ENCODE measurements at places on chromosomes 6 and 20.

DNA sequence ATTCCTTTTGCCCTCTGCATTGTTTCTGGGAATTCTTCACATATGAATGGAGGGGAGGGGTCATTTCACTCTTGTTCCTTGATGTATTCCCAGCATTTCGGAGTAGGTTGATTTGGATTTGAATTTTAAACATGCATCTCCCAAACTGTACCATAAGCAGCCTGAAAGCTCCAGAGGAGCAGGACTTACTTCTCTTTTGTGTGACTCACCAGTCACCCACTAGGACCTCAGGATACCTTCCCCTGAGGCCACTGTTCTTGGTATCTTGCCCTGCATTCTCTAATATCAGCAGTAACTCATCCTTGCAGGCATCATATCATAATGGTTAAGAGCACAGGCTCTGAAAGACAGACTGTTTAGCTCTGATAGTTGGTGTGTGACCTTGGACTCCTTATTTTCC, 703 bp downstream of the MRPL2 start:
- DNase-seq, result no peak

DNA sequence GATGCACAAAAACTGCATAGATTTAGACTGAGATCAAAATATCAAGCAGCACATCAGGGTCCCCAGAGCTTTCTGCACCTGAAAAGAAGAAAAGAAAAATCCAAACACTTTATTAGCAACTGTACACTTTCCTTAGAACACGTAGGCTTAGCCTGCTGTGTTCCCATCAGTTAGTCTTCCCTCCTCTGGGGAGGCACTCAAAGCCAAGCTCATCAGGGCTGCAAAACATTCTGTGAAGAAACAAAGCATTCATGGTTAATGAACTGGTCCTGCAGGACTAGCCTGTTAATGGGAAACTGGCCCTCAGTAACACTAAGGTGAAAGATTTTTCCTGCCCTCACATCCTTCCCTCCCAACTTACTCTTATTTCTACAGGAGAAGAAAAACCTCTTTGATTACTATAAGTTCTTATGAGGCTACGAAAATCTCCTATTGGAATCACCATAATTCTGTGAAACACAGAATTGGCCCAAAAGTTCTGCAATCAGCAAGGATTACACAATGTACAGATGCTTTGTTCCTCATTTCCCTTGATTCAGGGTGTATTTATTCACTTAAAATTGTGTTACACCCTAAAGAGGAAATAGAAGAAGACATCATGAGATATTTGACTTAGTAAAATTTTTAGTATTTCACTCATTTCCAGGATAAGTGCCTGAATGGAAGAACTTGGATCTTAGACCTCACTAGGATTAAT, 901.0 kb upstream of the MAP3K7 start:
- no peak for DNase-seq

DNA sequence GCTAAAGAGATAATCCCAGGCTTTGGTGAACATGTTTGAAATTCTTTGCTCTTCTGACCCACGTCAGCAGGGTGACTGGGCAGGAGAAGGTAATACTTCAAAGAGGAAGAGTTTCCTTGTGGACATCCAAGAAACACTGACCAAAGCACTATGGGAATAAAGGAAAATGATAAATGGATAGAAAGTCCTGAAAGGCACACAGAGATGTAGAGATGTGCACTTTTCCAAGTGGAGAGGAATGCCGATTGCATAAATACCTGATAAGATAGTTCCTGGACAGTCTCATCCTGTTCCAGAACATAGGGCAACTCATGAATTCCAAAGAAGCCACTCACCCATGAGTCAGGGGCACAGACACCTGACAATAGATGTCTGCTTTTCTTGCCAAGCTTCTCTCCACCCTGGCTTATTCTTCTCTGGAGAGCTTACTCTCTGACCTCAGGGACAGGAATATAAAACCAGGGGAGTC, 191.3 kb upstream of the FOXA2 start:
- DNase-seq, result no peak

- DNase-seq, result no peak
Observed at GRCh38 chr20:61932711-61933480, 132.8 kb downstream of the TAF4 start.

DNA sequence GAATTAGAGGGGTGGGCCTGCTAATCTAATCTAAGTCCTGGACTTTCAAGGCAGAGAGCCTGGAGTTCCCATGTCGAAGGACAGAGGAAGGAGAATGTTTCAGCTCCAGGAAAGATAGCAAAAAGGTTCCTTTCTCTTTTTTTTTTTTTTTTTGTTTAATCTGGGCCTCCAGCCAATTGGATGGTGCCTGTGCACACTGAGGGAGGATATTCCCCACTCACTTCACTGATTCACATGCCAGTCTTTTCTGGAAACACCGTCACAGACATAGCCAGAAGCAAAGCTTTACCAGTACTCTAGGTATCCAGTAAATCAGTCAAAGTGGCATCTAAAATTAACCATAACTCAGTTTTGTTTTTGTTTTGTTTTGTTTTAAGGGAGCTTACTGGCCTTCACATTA, 721.1 kb downstream of the TENT5A start:
- DNase-seq, result no peak

GRCh38 chr6:105056646-105057045, 99.7 kb downstream of the LIN28B start:
- DNase-seq, result no peak

GRCh38 chr6:7006515-7007191, 101.1 kb upstream of the RREB1 start:
- DNase-seq, result no peak

DNA sequence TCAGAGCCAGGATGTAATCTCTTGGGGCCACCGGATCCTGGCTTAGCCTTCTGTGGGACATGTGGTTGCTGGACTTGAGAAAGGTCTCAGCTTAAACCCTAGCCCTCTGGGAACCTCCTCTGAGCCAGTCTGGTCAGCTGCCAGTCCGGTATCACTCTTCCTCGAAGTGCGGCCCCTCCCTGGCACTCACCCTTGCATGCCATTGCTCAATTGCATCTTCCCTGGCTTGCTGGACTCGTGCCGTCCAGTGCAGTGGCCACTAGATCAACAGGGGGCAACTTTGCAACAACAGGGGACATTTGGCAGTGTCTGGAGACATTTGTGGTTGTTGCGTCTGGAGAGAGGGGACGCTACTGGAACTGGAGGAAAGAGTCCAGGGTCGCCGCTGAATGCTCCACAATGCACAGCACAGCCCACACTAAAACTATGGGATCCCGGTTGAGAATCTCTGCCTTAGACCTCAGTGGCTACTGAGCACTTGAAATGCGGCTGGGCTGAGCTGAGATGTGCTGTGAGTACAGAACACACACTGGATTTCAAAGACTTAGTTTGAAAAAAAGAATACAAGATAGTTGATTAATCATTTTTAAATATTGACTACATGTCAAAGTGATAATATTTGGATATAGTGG, 152.1 kb downstream of the TFAP2C start:
- no peak for DNase-seq

DNA sequence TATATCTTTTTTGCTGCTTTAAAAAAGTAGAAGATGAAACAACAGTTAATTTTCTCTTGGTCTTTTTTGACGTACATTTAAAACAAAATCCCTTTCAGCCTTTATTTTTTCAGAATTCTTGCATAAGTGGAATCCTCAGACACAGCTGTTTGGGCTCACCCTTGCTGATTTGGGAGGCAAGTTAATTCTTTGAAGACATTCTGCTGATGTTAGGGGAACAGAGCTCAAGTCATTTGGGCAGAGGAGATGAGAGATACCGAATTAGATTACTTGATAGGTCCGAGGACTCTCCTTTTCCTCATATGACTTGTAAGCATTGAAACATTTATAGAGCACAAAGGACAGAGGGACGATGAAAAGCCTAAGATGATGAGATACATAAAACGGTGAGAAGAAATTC, 567.9 kb upstream of the CITED2 start:
- DNase-seq, result no peak

DNA sequence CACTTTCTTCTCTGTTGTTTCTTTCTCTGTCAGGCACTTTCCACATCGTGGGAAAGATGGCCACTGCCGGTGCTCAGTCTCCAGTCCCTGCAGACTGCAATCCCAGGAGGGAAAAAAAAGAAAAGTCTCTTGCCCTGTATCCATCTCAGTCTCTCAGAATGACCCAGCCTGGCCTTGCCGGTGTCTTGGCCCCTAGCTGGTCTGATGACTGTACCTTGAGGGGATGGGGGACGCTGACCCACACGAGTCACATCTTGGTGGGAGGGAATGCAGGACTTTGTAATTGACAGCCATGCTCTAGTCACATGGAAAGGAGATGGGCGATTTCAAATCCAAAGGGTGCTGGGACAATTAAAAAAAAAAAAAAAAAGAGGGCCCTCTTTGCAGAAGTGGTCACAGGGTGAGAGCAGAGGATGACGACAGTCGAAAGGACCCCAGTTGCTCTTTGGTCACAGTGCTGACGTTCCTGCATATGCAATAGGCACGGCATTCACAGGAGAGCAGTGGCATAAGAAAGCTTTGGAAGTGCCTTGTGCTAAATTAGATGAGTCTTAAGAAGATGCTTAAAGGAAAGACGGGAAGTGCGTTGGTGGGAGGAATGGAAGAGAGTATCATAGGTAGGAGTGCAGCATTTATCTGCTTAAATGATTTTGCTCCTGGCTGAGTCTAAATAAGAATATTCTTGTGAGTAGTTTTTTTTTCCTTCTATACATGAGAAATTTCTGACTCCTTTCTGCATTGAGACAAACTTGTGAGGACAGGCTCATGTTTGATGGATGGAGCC, 63.9 kb upstream of the AKAP12 start:
- no peak for DNase-seq

DNA sequence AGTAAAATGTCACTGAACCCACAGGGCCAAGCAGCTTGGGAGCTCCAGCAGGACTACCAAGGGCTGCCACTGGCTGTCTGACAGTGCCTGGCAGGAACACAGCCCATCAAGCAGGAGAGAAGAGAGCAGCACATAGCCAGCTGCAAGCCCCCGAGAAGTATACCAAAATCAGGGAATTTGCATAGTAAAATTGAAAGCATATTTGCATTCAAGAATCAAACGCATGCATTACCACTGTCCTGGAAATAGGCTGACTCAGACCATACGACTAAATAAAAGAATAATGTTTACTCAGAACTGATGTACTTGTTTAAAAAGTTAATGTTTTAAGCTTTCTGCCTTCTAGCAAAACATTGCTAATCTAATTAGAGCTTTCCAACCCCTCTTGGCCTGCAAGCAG, 298.1 kb downstream of the TFAP2B start:
- no peak for DNase-seq

DNA sequence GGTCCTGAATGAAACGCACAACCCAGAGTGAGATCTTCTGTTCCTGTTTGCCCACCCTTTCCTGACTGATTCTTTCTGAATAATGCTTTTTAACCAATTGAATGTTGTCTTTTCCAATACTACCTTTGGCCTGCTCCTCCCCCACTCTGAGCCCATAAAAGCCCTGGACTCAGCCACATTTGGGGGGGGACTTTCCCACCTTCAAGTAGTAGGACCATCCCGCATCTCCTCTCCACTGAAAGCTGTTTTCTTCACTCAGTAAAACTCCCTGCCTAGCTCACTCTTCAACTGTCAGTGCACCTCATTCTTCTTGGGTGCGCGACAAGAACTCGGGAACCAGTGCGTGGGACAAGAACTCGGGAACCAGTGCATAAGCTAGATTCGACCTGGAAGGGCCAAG, 77.9 kb downstream of the EPB41L2 start:
- DNase-seq, result no peak

DNA sequence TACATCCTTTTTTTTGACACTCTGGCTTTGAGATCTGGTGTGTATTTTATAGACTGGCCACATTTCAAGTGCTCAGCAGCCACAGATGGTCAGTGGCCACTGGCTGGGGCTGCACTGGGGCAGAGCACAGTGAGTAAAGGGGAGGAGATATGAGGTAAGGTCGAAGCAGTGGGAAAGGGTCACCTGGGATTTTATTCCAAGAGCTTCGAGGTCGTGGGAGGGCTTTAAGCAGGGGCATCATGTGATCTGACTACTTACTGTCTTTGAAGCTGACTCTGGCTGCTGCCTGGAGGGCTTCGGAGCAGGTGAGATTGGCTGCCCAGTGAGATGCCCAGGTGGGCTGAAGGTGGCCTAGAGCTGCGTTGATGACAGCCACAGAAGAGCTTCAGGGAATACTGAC, 6.7 kb downstream of the C20orf203 start:
- no peak for DNase-seq

GRCh38 chr6:33199687-33200218, 712 bp downstream of the RXRB start:
- no peak for DNase-seq

DNA sequence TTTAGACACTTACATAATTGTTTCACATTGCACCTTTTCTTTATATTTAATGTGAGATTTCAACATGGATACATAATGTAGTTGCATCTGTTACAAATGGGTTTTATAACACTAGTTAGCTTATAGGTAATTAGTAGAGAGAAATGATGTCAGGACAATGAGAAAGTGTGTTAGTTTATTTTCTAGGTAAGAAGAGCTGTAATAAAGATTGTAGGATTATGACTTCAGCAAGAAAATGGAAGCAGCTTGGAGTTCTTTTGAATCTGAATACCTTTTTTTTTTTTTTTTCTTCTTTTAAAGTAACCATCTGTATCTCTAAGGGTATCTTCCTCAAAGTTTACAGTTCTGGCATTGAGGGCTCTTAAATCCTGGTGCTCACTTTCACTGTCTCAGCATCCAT, 35.3 kb downstream of the CD2AP start:
- DNase-seq, result no peak

GRCh38 chr20:50568549-50568942, 58.4 kb downstream of the PTPN1 start:
- no peak for DNase-seq

DNA sequence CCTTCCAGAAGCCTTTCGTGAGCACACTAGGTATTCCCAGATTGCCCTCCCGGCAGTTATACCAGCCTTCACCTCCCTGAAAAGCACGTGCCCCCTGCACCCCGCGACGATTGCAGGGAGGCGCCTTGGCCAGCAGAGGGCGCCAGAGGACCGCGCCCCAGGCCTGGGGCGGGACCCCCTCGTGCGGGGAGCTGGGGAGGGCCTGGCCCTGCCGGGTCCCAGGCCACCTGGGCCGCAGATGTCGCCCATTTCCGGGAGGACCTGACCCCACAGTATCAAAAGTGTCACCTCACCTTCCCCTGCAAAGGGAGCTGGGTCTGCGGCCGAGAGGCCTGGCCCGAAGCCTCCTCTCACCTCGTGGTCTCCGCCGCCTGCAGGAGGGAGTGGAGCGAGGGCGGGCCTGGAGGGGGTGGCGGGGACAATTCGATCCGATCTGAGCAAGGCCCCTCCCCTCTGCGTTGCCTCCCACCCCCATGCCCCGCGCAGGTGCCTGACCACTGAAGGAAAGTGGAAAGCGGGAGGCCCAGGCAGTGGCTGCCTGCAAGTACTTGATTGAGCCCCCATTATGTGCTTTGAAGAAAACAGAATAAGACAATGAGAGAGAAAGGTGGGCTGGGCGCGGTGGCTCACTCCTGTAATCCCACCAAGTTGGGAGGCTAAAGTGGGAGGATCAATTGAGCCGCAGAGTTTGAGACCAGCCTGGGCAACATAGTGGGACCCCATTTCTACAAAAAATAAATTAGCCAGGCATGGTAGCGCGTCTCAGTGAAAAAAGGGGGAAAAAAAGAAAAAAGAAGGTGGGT, 3.5 kb upstream of the SNAI1 start:
- peak; percentile 56 for DNase-seq

Measured in T-helper 1 cell (primary cell).